ENCODE measurements at places on chromosomes 6 and 20.

GRCh38 chr6:18317850-18318249, 53.5 kb upstream of the DEK start:
- DNase-seq, result no peak

DNA sequence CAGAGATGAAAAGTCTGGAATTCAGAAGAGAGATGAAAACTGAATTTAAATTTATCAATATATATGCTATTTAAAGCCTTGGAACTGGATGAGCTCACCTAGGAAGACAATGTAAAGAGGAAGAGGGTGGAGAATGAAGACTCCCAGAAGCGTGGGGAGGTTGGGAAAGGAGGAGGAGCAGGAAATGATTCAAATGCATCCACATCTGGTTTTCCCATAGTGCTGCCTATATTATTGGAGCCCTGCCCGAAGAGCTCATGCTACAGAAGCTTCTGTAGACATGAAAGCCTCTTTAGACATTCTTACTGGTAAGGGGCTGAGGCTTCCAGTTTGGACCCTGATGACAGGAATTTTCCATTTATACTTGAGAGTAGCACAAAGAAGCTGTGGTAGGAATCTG, 19.2 kb downstream of the PDE7B start:
- DNase-seq, result no peak

- no peak for DNase-seq
Measured at GRCh38 chr6:32110632-32111031, 1.5 kb upstream of the TNXB start.

GRCh38 chr20:19828232-19828631, 70.2 kb downstream of the RIN2 start:
- DNase-seq, result no peak

DNA sequence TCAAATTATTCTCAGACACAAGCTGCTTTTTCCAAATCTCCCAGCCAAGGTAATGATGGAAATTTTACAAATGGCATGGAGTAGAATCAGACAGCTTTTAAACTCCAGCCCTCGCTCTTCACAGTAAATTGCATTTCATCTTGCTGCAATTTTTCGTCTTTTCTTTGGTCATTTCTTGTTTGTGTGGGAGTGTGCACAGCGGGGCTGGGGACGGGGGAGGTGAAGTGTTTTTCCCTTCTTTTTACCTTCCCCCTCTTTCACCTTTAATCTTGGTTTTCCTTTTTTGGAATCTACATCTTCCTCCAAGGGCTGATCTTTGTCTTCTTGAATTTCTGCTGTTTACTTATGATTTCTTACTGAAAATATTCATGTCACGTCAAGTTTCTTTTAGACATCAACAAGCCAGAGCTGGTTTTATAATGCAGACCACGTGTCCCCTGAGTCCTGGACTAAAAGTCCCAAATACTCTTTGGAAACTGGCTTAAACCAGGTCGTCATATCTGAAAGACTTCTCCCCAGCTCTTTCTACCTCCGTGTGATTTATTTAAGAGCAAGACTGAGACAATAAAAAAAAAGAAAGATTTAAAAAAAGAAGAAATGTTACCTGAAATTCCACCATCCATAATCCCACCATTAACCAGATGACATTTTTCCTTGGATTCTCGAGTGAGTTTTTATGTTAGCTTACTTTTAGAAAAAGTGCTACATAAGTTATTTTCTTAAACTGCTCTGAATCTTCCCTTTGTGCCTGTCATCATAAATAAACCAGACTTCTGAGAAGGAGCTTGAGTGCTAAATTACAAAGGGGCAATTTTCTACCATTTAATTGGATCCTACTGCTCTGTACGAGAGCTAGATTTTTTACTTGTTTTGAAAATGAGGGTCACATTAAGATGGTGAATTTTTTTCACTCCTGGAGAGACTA, 52.0 kb downstream of the MAP3K5 start:
- no peak for DNase-seq

DNA sequence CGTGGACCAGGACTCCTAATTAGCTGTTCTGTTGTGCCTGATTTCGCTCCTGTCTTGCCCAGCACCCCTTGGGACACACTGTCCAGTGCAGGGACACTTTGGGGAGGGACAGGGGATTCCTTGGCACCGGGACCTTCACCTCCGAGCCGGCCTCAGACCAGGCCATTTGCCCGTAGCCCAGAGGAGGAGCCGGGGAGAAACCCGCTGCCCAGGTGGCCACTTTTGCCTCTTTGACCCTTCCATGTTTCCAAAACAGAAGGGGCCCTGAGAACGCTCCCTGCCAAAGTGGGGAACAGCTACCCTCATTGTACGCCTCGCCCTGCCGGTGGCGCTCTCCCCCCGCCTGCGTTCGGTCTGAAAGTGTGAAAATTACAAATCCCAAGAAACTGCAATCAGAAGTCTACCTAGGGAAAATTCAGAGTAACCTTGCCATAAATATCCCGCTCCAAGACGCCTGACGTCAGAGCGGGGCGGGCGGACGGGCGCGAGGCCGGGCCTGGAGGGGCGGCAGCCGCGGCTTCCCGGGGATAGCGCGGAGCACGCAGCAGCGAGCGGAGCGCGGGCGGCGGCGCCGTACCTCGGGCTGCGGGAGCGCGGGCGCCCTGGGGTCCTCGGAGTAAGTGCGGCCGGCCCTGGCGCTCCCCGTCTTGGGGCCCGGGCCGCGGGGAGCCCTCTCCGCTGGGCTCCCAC, at the start of gene DAAM2:
DAAM2 (plus strand) TSS at position 527 of the 690 bp plus-strand sequence. CDS start 63,927 bp downstream, outside the sequence.
- no peak for DNase-seq

- DNase-seq, result no peak
Measured at GRCh38 chr6:74044417-74045096, 348.6 kb downstream of the CD109 start.

DNA sequence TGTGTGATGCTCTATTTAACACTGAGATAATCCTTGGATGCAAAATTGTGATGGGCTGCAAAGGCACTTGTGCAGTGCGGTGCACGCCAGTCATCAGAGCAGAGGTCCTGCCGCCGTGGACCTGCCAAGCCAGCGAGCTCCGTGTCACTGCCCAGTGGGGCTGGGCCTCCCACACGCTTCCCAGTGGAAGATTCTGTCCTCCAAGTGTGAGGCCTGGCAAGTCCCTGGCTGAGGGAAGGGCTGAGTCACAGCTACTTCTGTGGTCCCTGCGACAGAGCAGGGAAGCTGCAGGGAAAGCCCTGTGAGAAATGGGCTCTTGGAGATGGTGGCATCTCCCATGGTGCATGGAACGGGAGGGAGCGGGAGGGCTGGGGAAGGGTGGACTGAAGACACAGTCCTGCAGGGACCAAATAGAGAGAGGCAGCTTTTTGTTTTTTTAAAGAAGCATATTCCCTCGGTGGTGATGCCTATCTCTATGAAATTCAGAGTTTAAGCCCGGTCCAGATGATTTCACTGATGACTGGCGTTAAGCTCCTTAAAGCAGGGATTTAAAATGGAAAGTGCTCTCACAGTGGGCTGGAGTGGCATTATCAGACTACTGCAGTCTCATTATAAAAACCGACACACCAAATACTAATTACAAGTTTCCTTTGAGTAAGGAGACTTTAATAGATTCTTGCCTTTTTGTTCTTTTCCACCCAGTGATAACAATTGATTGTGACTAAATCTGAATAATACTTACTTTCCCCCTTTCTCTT, 413.7 kb downstream of the QKI start:
- DNase-seq, result no peak

DNA sequence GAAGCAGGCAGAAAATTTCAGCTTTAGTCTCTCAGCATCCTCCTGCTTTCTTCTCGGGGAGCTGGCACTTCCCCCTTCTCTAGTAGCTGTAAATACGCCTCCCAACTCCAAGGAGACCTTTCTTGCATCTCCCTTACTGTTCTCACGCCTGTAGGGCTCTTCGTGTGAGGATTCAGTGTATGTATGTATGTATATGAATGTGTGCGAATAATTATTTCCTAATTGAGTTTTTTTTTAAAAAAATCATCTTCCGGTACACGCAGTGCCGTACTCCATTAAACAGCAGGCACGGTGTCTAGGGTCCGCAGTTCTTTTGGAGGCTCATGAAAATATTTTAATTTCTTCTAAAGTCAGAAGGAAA, 85.4 kb downstream of the HFE start:
- DNase-seq, result no peak

DNA sequence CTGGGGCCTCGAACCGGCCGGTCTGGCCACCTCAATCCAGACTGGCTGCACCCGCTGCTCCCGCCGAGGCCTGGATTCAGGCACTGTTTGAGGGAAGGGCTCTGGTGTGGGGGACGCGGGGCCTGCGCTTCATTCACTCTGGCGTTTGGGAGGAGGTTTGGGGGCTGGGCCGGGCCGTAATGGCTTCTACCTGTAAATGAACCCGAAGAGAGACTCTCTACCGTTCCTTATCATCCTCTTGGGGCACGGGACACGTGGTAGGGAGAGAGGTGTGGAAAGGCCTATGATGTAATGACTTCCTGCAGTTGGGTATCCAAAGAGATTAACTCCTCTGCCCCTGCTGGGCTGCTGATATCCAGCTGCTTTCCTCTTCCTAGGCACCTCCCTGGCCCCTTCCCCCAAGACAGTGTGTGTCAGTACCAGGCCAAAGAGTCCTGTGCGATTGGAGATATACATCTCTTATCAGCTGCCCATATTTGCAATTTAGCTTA, 1.8 kb downstream of the FOXO3 start:
- DNase-seq, result no peak

DNA sequence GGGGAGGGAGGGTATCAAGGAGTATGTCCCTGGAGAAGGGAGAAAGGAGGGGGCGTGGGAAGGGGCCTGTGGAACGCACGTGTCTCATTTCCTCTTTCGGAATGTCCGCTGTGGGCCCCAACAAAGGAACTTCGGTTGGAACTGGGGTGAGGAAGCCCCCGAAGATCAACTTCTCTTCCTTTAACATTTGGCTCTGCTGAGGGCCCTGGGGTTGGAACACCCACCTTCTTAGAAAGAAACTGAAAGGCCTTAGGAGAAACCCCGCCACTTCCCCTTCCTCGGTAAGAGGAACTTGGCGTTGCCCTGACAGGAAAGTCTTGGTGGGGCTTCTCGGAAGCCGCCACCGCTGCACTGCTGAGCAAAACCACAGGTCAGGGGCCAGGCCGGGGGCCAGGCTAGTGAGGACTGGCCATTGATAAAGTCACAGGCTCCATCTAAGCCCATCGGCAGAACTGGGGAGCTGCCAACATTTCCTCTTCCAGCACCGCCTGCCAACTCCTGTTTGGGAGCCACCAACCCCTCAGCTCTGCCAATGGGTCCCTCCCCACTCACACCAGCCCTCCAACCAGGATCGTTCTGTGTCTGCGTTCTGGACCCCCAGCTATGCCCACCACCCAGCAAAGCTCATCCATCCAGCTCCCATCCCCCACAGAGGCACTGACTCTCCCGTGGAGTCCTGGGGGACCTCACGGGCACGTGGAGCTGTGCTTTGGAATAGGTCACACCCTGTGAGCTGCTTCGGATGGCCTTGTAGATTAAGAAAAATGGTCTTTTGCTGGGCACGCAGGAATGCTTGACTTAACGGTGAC, 44.8 kb downstream of the FGD2 start:
- DNase-seq, result no peak

DNA sequence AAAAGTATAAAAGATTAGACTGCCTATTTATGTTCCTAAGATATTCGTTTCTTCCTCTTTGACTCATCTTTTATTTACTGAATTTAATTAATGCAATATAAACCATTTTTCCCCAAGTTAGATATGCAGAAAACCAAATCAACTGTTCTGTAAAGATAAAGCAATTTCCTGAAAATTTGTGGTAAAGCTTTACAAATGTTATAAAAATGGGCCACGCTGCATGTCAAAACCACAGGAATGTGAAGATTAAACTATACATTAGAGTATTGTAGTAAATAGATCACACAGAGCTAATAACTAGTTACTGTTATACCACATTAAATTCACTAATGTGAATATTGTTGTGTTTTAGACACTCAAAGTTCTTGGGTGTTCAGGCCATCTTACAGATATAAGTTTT, 83.4 kb downstream of the OPN5 start:
- DNase-seq, result no peak

DNA sequence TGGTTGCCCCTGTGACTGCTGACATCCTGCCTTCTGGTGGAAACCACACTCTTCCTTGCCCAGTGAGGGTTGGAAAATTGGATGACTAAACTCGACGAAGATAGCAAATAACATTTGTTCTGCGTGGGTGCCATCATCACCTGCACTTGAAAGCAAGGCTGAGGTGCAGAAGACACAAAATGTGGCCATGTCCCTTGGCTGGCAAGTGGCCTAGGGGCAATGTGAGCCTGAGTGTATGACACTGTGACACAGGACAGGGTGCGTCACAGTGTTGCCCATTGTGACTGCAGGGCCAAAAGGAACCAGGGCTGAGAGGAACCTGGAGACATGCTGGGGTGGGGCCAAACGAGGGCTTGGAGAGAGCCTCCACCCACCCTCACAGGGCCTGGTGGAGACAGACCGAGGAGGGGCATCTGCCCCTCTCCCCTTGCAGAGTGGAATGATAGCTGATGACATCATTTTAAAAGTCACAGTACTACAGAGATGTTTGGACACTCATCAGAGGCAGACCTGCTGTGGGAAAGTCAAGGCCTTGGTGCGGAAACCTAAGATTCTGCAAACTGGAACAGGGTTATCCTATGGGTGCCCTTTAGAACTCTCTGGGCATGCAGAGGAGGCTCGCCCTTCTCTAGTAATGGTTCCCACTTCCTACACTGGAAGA, 12.8 kb upstream of the HLA-F start:
- DNase-seq, result no peak

GRCh38 chr6:87481931-87482330, 9.2 kb downstream of the SLC35A1 start:
- DNase-seq, result no peak

DNA sequence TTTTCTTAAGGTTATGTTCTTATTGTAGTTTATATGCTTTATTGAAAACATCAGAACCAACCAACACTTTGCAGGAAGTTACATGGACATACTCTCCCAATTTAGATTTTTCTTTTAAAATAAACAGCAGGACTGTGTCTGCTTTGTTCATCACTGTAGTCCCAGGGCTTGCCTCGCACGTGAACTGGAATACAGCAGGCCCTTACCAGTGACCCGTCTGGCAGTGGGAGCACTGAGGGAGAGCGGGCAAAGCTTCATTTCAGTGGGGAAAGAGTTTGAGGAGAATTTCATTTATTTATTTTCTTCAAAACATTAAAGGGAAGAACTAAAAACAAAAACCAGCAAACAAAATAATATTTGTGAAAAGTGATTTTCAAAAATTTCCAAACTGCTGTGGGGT, 230.8 kb downstream of the PAX1 start:
- DNase-seq, result no peak

- DNase-seq, result no peak
Measured at GRCh38 chr20:61846741-61847419, 218.8 kb downstream of the TAF4 start.

- DNase-seq, result no peak
Measured at GRCh38 chr6:128508588-128509296, 11.7 kb downstream of the PTPRK start.

- DNase-seq, result no peak
Measured at GRCh38 chr6:32668226-32668747, 1.8 kb upstream of the HLA-DQB1 start.

DNA sequence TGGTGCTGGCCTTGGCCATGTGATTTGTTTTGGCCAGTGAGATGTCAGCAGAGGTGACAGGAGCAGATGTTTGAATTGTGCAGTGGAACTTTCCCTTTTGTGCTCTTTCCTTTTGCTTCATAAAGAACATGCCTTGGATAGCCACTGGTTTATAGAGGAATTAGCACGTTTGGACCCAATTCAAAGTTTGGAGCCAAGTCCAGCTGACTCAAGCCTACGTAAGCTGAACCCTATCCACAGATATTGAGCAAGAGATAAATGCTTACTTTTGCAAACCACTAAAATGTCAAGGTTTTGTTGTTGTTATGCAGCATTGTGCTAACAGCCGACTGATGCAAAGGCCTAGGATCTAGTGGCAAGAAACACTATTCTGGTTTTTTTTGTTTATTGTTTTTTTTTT, 230.9 kb upstream of the CITED2 start:
- DNase-seq, result no peak
